ENCODE measurements at places on chromosomes 5 and 9. TPM values are rescaled to one million over a fixed set of nuclear protein-coding genes. Genes with fewer than 3 reads are reported as not detected.
A peak's percentile ranks its signal among the peaks of the same experiment; 100 is the strongest.

The SAXO1 gene
- total RNA-seq = 0.79 TPM

The LIX1 gene
- total RNA-seq = not detected

The OR1J2 gene
- not detected for total RNA-seq

The PRR16 gene
- total RNA-seq = not detected

The PRSS3 gene
- total RNA-seq = not detected

The PTAR1 gene
- total RNA-seq = 67.6 TPM

The OMD gene
- not detected for total RNA-seq

DNA sequence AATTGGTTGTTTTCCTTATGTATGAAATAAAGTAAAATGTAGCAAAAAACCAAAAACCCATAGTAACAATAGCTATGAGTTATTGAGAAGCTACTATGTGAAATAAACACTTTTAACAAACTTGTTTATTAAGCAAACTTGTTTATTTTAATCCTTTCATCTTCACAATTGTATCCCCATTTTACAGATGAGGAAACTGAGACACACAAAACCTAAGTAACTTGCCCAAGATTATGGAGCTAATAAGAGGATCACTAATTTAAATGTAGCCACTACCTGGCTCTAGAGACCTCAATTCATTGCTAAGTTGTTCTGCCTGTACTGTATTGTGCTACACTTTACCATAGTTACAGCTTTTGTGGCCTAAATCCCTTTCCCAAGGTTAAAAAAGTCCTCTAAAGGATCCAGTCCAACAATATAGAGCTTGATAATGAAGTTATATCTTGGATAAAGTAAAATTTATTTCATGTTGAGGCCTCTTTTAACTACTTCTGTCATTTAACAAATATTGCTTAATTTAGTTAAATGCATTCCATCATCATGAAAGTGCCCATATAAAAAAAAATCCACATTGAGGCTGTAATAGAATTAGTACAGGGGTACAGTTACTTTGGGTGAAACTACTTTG lies 22.1 kb downstream of the HOMER1 start:
- H3K4me1 ChIP-seq = no peaks in the 10 kb centered on the region
- no peaks in the 10 kb centered on the region for H3K36me3 ChIP-seq
- no peaks in the 10 kb centered on the region for H3K27me3 ChIP-seq
- H3K27ac ChIP-seq = no peak overlapping the region
- no peak overlapping the region for H3K4me3 ChIP-seq

DNA sequence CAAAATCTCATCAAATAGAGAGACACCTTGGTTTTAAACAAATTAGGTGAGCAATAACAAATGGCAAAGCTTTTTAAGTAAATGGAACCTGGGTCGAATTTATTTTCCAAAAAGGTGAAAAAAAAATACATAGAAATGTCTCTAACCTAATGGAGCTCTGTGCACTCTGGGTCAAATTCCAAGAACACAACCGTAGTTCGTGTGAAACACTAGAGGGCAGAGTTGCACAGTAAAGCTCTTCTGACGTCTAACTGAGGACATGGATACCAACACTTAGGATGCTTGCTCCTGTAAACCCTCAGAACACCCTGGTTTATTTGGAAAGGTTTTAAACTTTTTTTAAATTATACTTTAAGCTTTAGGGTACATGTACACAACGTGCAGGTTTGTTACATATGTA lies 18.9 kb downstream of the MARCHF11 start:
- no peak for DNase-seq
- no peaks in the 10 kb centered on the region for H3K27me3 ChIP-seq
- no peak overlapping the region for H3K27ac ChIP-seq
- H3K4me3 ChIP-seq = no peak overlapping the region
- H3K4me1 ChIP-seq = no peaks in the 10 kb centered on the region
- no peaks in the 10 kb centered on the region for H3K36me3 ChIP-seq

- H3K4me3 ChIP-seq = no peak overlapping the region
- H3K27me3 ChIP-seq = no peaks in the 10 kb centered on the region
Observed at GRCh38 chr9:93209576-93210323, 25.8 kb downstream of the WNK2 start.

GRCh38 chr5:3347741-3348140 lies 247.9 kb upstream of the IRX1 start:
- H3K4me1 ChIP-seq = no peaks in the 10 kb centered on the region
- H3K27me3 ChIP-seq = peaks cover 2% of the 10 kb centered on the region

GRCh38 chr5:140214831-140215230 lies 39.8 kb downstream of the CYSTM1 start:
- H3K27me3 ChIP-seq = peaks cover 2% of the 10 kb centered on the region
- H3K36me3 ChIP-seq = no peaks in the 10 kb centered on the region
- DNase-seq = no peak
- H3K27ac ChIP-seq = no peak overlapping the region
- H3K4me3 ChIP-seq = no peak overlapping the region
- H3K4me1 ChIP-seq = no peaks in the 10 kb centered on the region

- no peaks in the 10 kb centered on the region for H3K36me3 ChIP-seq
- H3K4me3 ChIP-seq = no peak overlapping the region
- DNase-seq = no peak
- H3K4me1 ChIP-seq = no peaks in the 10 kb centered on the region
- H3K27ac ChIP-seq = no peak overlapping the region
Observed at GRCh38 chr9:89623925-89624420, 19.2 kb downstream of the GADD45G start.

GRCh38 chr5:77282337-77283027 lies 72.0 kb downstream of the PDE8B start:
- H3K4me3 ChIP-seq = no peak overlapping the region
- H3K36me3 ChIP-seq = no peaks in the 10 kb centered on the region
- no peaks in the 10 kb centered on the region for H3K27me3 ChIP-seq
- no peak overlapping the region for H3K27ac ChIP-seq
- DNase-seq = no peak
- no peaks in the 10 kb centered on the region for H3K4me1 ChIP-seq

DNA sequence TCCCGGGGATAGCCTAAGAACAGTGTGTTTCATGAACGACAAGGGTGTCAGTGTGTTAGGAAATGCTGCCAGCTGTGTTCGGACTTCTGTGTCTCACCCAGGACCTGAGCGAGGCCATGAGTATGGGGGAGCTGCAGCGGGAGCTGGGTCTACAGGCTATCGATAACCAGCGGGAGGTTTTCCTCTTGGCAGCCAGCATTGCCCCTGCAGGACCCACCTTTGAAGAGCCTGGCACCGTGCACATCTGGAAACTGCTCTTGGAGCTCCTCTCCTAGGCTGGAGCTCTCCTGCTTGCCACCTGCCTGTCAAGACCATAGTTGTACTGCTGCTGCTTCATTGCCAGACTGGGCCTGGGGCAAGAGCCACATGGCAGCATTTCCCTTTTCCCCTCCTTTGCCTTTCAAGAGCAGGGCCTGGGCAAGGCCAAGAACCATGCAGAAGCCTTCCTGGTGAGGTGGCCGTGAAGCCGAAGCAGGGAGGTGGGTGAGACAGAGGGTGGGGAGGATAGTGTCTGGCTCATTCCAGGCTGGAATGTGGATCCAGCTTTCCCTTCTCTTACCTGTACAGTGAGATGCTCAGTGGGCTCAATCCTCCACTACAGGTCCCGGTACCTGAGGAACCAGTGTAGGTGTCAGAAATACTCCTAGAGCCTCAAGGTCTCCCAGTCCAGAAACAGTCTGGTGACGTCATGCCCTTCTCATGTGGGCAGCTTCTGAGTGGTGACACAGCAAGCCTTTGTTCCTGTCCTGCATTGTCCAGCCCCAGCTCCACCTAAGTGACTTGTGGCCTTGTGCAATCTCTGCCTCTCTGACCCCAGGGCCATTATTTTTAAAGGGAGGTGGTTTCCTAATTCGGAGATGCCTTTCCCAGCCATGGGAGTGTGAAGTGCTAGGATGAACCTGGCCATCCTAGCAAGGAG lies 6.6 kb downstream of the ARL10 start:
- no peaks in the 10 kb centered on the region for H3K27me3 ChIP-seq
- DNase-seq = no peak
- H3K27ac ChIP-seq = no peak overlapping the region
- no peak overlapping the region for H3K4me3 ChIP-seq
- H3K36me3 ChIP-seq = peaks cover 23% of the 10 kb centered on the region
- H3K4me1 ChIP-seq = no peaks in the 10 kb centered on the region

- no peaks in the 10 kb centered on the region for H3K4me1 ChIP-seq
- H3K4me3 ChIP-seq = no peak overlapping the region
- H3K36me3 ChIP-seq = no peaks in the 10 kb centered on the region
- peaks cover 7% of the 10 kb centered on the region for H3K27me3 ChIP-seq
Observed at GRCh38 chr5:171288066-171288465, 21.0 kb upstream of the TLX3 start.

DNA sequence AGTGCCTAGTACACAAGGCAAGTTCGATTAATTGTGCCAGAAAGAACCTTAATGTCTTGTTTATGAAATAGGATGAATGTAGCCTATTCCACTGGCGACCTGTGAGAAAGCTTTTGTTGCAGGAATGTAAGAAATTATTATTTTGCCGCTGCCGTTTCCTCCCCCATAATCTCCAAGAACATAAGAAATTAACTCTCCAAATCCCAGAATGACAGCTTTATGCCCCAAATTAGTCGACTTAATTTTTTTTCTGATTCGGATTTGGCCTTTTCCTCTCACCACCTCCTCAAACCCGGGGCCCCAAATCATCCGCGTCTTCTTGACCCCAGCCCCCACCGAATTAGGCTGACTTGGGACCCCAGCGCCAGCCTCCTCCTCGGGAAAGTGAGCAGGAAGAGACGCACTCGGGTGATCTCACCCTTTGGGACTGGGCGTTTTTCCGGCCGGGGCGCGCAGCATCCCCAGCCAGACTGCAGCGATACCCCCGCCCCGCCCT lies 682 bp upstream of the SPTAN1 start:
- H3K27me3 ChIP-seq = no peaks in the 10 kb centered on the region
- peak overlapping the region; percentile 44 for H3K4me3 ChIP-seq
- DNase-seq = no peak
- peak overlapping the region; percentile 97 for H3K27ac ChIP-seq

GRCh38 chr5:31287985-31288384 lies 94.5 kb downstream of the CDH6 start:
- H3K4me3 ChIP-seq = no peak overlapping the region
- no peak for DNase-seq
- no peak overlapping the region for H3K27ac ChIP-seq
- no peaks in the 10 kb centered on the region for H3K27me3 ChIP-seq

GRCh38 chr9:132637801-132638200 lies 32.0 kb downstream of the DDX31 start:
- peaks cover 43% of the 10 kb centered on the region for H3K36me3 ChIP-seq
- no peaks in the 10 kb centered on the region for H3K27me3 ChIP-seq
- no peak overlapping the region for H3K27ac ChIP-seq
- DNase-seq = no peak
- H3K4me1 ChIP-seq = no peaks in the 10 kb centered on the region

DNA sequence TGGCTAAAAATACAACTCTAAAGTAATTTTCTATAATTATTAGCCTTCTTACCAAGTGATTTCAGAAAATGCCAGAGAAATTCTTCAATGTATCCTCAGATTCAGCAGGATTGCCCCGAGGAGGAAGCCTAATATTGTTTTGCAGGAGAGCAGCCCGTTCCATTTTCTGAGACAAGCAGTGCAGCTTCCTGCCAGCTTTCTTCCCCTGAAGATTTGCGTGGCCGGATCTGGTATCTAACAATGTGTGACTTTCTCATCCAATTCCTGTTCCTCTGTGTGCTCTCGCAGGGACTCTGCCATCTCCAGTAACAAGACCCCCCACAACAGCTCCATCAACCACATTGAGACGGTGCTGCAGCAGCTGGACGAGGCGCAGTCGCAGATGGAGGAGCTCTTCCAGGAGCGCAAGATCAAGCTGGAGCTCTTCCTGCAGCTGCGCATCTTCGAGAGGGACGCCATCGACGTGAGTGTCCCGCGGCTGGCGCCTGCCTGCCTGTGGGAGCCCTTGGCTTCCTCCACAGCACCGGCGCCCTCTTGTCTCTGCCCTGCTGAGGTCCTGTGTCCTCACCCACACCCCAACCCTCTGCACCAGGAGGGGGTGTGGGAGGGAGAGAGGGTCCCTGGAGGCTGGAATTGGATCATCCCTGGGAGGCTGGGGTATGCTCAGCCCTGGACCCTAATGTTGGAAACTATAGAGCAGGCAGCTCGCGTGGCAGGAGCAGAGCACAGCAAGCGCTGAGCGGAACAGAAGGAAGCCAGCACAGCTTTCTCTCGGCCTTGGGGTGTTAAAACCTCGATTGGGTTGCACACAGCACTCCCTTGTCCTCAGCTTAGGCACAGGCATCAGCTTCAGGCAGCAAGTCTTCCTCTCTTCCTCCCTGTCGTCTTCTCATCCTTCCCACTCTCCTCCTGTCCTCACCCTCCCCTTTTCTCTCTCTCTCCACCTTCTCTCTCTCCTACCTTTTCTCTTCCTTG lies 216.2 kb downstream of the TRIO start:
- peaks cover 5% of the 10 kb centered on the region for H3K27me3 ChIP-seq
- H3K4me1 ChIP-seq = peaks cover 2% of the 10 kb centered on the region

- no peak overlapping the region for H3K27ac ChIP-seq
- no peaks in the 10 kb centered on the region for H3K36me3 ChIP-seq
- no peaks in the 10 kb centered on the region for H3K4me1 ChIP-seq
- no peak for DNase-seq
- H3K27me3 ChIP-seq = peaks cover 8% of the 10 kb centered on the region
Observed at GRCh38 chr9:133842721-133843227, 104.6 kb upstream of the SARDH start.

GRCh38 chr9:70205366-70206020 lies 53.3 kb upstream of the SMC5 start:
- no peak overlapping the region for H3K4me3 ChIP-seq
- H3K27ac ChIP-seq = no peak overlapping the region
- DNase-seq = no peak
- no peaks in the 10 kb centered on the region for H3K4me1 ChIP-seq

- H3K4me3 ChIP-seq = no peak overlapping the region
- DNase-seq = no peak
- no peaks in the 10 kb centered on the region for H3K27me3 ChIP-seq
Observed at GRCh38 chr5:173679909-173680630, 63.6 kb upstream of the BOD1 start.

DNA sequence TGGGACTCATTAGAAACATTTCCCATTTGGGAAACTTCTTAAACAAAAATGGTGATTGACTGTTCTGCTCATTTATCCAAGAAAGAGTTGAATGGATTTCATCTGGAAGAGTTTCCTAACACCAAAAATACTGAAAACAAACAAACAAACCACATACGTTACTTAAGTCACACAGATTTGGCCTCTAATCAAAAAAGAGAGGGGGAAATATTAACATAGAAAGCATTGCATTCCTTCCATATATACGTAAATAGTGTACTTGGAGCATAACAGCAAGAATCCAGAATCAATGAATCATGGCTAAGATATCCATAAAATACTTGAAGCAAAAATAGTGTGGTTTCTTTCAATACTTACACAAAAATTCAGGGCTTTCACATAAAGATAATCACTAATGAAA lies 189.8 kb upstream of the MAP3K1 start:
- H3K4me3 ChIP-seq = no peak overlapping the region
- DNase-seq = no peak
- no peaks in the 10 kb centered on the region for H3K27me3 ChIP-seq
- H3K36me3 ChIP-seq = no peaks in the 10 kb centered on the region
- no peak overlapping the region for H3K27ac ChIP-seq

GRCh38 chr5:124580925-124581737 lies 165.3 kb downstream of the ZNF608 start:
- no peaks in the 10 kb centered on the region for H3K27me3 ChIP-seq
- no peaks in the 10 kb centered on the region for H3K36me3 ChIP-seq
- H3K4me1 ChIP-seq = no peaks in the 10 kb centered on the region
